ENCODE measurements at places on chromosomes 2 and 18.

DNA sequence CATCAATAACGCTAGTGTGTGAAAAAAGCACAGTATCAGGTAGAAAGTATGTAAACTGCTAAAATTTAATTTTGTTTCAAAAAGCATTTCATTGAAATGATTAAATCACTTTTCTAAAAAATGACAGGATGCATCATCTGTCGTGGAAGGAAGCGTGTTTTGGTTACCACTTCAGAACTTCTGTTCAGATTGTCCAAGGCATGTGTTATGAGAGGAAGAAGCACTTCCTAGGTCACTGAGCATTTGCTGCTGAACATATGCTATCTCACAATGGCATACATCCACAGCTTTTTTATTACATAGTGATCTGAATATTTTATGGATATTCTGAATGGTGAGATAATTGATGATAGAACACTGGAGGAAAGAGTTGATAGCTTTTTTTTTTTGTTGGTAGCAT, 737.5 kb downstream of the SATB2 start:
- no peak for DNase-seq

DNA sequence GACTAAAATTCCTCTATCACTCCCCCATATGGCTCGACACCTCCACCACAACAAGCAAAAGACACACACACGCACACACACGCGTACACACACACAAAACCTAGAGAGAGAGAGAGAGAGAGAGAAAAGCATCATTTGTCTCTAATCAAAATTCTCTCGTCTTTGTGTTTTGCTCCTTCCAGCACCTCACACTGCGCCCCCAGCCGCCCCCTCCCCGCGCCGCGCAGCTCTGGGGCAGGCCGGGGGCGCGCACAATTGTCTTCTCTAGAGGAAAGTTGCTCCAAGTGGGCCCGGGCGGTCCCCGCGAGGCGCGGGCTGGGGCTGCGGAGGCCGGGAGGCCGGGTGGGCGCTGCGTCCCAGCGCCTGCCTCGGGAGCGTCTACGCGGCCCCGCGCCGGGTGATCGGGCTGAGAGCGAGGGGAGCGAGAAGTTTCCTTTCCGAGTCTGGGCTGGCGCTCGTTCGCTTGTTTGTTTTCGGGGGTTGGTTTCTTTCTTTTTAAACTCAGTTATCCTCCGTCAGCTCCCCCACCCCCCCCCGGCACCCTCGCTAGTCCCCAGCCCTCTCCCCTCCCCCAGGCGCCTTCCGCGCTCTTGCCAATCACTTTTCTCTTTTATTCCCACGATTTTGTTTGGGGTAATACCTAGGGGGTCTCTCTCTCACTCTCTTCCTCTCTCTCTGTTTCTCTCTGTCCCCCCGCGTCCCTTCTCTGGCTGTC, 4.1 kb downstream of the ZEB2 start:
- peak; percentile 29 for DNase-seq

- DNase-seq: no peak
Measured at GRCh38 chr2:55592130-55592529, 25.3 kb downstream of the PPP4R3B start.

GRCh38 chr2:204972606-204973336, 427.5 kb downstream of the PARD3B start:
- no peak for DNase-seq

- no peak for DNase-seq
Measured at GRCh38 chr2:128054104-128054885, 26.4 kb upstream of the SAP130 start.

GRCh38 chr2:98891591-98891990, 44.4 kb downstream of the CRACDL start:
- DNase-seq: no peak

DNA sequence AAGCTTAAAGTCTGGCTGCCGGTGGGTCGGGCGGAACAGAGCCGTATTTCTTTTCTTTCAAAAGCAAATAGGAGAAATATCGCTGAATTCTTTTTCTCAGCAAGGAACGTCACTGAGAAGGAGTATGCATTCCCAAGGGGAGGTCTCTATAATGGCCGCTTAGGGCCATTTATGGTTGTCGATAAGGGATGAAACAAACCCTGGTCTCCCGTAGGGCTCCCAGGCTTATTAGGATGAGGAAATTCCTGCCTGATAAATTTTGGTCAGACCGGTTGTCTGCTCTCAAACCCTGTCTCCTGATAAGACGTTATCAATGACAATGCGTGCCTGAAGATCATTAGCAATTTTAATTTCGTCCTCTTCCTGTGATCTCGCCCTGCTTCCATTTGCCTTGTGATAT, 227.7 kb upstream of the ZEB2 start:
- DNase-seq: no peak

GRCh38 chr2:38274286-38275276, 102.5 kb downstream of the ATL2 start:
- DNase-seq: no peak

DNA sequence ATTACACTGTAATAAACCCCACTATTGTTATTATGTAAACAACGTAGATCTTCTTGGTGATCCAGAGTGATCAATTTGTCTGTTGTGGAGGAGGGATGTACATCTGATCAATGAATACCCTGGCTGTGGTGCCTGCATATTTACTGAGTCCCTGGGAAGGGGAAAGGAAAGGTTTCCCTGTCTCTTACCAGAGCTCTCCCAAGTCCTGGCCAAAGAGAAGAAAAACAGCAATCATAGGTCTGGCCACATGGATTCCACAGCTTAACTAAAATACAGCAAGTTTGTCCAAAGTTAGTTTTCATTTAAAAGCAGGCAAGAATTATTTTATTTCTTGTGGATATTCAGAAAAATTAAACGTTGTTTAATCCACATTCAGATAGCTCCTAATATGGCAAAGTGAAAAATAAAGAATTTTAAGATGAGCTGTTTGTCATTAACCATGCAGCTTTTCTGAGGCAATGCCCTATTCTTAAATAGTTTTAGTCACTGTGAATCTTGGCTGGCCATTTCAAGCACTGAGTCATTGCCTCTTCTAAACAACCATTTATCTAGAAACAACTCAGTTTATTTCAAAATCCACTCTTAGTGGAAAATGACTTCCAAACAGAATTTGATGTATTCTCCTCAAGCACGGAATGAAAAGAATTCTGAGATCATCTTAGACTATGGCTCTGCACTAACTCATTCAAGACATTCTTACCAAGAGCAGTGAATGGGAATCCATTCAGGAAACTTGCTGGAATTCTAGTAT, 1004.4 kb upstream of the CDH2 start:
- no peak for DNase-seq

GRCh38 chr18:49285627-49286026, 174.8 kb downstream of the DYM start:
- no peak for DNase-seq
